Uterus (tissue), 4 donors: ENCODE measurements at places on chromosomes 13 and 19. TPM values are rescaled to one million over a fixed set of nuclear protein-coding genes. Genes with fewer than 3 reads are reported as not detected.

DNA sequence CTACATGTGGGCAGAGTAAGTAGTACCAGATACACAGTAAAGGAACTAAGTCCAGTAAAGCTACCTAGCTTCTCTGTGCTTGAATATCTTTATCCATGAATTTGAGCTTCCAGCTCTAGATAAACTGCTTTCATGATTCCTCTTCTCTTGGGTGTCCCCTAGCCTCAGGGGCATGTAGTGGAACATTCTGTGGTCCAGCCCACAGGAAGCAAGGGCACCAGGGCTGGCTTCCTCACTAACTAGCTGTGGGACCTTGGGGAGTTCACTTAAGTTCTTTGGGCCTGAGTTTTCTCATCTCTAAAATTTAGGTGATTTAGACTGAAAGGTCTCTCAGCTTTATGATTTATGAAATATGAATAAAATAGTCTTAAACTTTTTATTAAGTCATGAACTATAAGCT lies 185.7 kb downstream of the KATNAL1 start:
- no peak overlapping the region for H3K27ac ChIP-seq
- no peaks in the 10 kb centered on the region for H3K27me3 ChIP-seq
- DNase-seq, result no peak
- peaks cover 12% of the 10 kb centered on the region for H3K4me1 ChIP-seq

- H3K4me1 ChIP-seq, result no peaks in the 10 kb centered on the region
- DNase-seq, result no peak
- H3K27ac ChIP-seq, result peak overlapping the region; percentile 9
Measured at GRCh38 chr19:55253842-55254624, 4.8 kb downstream of the PPP6R1 start.

The JUNB gene
- 90.9 TPM for total RNA-seq

DNA sequence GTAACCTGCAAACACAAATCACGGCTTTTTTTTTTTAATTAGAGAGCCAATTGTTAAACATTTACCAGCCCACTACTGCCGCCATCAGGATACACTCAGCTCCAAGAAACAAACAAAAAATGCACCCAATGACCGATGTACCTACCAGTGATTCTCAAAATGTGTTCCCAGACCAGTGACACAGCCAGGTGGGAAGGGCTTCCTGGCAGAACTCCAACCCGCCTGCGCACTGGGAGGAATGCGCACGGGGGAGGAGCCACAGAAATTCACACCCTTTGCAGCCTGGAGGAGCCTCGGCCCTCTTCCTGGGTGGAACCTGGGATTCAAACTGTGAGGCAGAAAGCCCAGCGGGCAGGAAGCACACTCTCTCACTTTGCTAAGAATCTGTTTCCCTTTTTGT lies 255.9 kb downstream of the TBC1D4 start:
- no peak overlapping the region for H3K27ac ChIP-seq
- no peaks in the 10 kb centered on the region for H3K4me1 ChIP-seq
- no peak overlapping the region for H3K4me3 ChIP-seq

DNA sequence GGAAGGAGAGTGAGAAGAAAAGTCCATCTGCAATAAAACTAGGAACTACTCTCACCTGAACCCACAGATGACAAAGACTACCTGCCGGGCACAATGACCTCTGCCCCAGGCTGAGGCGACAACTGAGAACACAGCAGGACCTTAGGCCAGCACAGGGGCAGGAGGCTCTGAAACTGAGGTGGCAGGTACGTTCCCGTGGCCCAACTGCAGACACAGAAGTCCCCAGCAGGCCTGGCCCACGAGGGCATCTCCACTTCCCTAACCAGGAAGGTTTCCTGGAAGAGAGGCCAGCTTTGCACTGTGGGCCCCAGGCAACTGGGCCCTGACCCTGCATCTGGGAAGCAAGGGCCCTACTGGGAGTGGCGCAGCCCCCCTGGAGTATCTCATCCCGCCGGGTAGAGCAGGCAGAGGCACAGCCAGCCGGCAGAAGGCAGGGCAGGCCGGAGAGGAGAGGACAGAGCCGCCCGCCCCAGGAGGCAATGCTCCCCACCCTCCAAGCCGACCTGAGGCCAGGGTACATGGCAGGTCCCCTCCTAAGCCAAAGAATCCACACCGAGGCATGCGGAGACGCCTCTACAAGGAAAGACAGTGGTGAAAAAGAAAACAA lies 32.7 kb downstream of the STK24 start:
- H3K27me3 ChIP-seq, result no peaks in the 10 kb centered on the region
- H3K27ac ChIP-seq, result no peak overlapping the region
- no peak overlapping the region for H3K4me3 ChIP-seq
- no peak for DNase-seq

- no peaks in the 10 kb centered on the region for H3K4me1 ChIP-seq
- H3K4me3 ChIP-seq, result no peak overlapping the region
- H3K27me3 ChIP-seq, result no peaks in the 10 kb centered on the region
Measured at GRCh38 chr13:113622791-113623490, 35.1 kb downstream of the ATP4B start.

- H3K36me3 ChIP-seq, result no peaks in the 10 kb centered on the region
- peak; percentile 85 for DNase-seq
- peak within 1 kb of the TSS; percentile 67 for H3K4me3 ChIP-seq
- no peaks in the 10 kb centered on the region for H3K27me3 ChIP-seq
Measured at GRCh38 chr13:95644601-95645052, at the start of gene DZIP1. TSS of gene DZIP1 (minus strand) at chr13:95644706. CDS start at chr13:95642029, 2,677 bp downstream.

- H3K27me3 ChIP-seq, result no peaks in the 10 kb centered on the region
- no peak overlapping the region for H3K27ac ChIP-seq
- H3K4me1 ChIP-seq, result no peaks in the 10 kb centered on the region
- H3K36me3 ChIP-seq, result no peaks in the 10 kb centered on the region
Measured at GRCh38 chr13:109400209-109400608, 386.2 kb downstream of the IRS2 start.

GRCh38 chr13:106534639-106535551 lies 567 bp downstream of the EFNB2 start:
- H3K27me3 ChIP-seq, result no peaks in the 10 kb centered on the region
- H3K4me1 ChIP-seq, result no peaks in the 10 kb centered on the region
- H3K4me3 ChIP-seq, result peak overlapping the region; percentile 58
- peak overlapping the region; percentile 88 for H3K27ac ChIP-seq
- peak; percentile 24 for DNase-seq

- H3K27ac ChIP-seq, result no peak overlapping the region
- H3K27me3 ChIP-seq, result no peaks in the 10 kb centered on the region
- no peak overlapping the region for H3K4me3 ChIP-seq
- H3K4me1 ChIP-seq, result no peaks in the 10 kb centered on the region
- no peaks in the 10 kb centered on the region for H3K36me3 ChIP-seq
Measured at GRCh38 chr13:26095338-26095737, 43.5 kb upstream of the SHISA2 start.

DNA sequence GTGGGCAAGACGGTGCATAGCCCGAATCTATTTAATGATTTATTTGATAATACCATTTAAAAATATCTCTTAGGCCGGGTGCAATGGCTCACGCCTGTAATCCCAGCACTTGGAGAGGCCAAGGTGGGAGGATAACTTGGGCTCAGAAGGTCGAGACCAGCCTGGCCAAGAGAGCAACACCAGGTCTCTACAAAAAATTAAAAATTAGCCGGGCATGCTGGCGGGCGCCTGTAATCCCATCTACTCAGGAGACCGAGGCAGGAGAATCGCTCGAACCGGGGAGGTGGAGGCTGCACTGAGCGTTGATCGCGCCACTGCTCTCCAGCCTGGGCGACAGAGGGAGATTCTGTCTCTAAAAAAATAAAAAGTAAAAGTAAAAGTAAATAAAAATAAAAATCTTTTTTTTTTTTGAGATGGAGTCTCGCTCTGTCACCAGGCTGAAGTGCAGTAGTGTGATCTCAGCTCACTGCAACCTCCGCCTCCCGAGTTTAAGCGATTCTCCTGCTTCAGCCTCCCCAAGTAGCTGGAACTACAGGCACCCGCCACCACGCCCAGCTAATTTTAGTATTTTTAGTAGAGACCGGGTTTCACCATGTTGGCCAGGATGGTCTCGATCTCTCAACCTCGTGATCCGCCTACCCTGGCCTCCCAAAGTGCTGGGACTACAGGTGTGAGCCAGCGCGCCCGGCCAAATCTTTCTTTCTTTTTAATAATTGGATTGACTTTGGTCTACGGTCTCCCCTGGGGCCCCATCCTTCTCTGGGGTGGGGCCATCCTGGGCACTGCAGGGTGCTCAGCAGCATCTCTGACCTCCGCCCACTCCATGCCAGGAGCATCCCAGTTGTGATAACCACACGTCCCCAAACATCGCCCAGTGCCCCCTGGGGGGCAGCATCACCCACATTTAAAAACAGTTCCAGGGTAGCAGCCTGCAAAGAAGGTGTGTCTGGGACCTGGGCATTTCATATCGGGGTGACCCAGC lies 90.7 kb downstream of the GNG7 start:
- H3K27me3 ChIP-seq, result no peaks in the 10 kb centered on the region
- H3K36me3 ChIP-seq, result no peaks in the 10 kb centered on the region
- no peaks in the 10 kb centered on the region for H3K4me1 ChIP-seq

The LPAR2 gene
- not detected for total RNA-seq

The CYP2F1 gene
- not detected for total RNA-seq

The SIPA1L3 gene
- total RNA-seq, result 41.8 TPM

DNA sequence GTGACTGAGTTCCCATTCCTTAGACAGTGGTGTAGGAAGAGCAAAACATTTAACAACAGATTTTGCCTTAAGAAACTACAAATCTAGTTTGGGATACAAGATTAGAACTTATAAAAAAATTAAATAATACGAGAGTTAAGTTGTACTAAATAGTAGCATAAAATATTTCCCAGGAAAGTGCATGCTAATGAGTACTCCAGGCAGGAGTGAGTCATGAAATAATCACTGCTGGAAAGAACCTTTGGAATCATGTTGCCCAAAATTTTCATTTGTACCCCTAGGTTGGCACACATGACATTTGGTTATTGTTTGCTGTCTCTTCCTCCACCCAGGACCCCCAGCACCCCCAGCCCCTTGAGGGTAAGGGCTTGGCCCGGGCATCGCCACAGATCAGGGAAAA lies 26.3 kb upstream of the KL start:
- H3K27ac ChIP-seq, result no peak overlapping the region
- H3K27me3 ChIP-seq, result no peaks in the 10 kb centered on the region
- no peak overlapping the region for H3K4me3 ChIP-seq
- no peaks in the 10 kb centered on the region for H3K4me1 ChIP-seq
- H3K36me3 ChIP-seq, result no peaks in the 10 kb centered on the region

DNA sequence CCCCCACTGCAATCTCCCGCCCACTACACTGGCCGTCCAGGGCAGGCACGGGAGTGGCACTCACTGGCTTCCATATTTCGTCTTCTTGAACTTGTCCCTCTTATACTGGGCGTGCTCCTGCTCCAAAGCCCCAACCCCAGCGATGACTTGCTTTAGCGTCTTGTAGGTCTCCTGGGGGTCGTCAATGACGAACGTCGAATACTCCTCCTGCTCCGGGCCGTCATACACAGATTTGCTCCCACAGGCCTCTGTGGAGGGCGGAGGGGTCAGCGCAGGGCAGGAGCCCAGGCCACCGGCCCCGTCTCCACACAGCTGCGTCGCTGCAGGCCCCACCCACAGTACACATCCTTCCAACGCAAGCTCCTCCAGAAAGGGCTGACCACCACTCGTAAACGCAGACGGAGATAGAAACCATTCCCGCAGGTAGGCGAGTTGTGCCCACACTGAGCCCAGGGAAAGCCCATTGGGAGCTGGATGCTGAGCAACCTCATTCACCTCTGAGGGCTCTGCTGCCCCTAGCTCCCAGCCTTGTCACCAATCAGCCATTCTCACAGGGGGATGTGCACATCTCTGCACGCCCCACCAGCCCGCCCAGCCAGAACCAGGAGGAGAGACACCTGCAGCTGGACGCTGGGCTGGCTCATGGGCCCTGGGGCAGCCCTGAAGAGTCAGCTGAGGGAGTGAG lies 7.9 kb upstream of the C13orf46 start:
- H3K4me3 ChIP-seq, result no peak overlapping the region
- no peaks in the 10 kb centered on the region for H3K4me1 ChIP-seq
- no peaks in the 10 kb centered on the region for H3K27me3 ChIP-seq
- H3K27ac ChIP-seq, result no peak overlapping the region

DNA sequence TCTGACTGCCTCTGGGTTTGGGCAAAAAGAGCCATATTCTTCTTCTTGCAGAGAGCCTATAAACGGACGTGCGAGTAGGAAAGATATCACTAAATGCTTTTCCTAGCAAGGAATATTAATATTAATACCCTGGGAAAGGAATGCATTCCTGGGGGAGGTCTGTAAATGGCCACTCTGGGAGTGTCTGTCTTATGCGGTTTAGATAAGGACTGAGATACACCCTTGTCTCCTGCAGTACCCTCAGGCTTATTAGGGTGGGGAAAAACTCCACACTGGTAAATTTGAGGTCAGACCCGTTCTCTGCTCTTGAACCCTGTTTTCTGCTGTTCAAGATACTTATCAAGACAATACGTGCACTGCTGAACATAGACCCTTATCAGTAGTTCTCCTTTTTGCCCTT lies 763.8 kb downstream of the SLITRK5 start:
- H3K4me3 ChIP-seq, result no peak overlapping the region
- DNase-seq, result no peak
- no peaks in the 10 kb centered on the region for H3K27me3 ChIP-seq
- no peak overlapping the region for H3K27ac ChIP-seq

DNA sequence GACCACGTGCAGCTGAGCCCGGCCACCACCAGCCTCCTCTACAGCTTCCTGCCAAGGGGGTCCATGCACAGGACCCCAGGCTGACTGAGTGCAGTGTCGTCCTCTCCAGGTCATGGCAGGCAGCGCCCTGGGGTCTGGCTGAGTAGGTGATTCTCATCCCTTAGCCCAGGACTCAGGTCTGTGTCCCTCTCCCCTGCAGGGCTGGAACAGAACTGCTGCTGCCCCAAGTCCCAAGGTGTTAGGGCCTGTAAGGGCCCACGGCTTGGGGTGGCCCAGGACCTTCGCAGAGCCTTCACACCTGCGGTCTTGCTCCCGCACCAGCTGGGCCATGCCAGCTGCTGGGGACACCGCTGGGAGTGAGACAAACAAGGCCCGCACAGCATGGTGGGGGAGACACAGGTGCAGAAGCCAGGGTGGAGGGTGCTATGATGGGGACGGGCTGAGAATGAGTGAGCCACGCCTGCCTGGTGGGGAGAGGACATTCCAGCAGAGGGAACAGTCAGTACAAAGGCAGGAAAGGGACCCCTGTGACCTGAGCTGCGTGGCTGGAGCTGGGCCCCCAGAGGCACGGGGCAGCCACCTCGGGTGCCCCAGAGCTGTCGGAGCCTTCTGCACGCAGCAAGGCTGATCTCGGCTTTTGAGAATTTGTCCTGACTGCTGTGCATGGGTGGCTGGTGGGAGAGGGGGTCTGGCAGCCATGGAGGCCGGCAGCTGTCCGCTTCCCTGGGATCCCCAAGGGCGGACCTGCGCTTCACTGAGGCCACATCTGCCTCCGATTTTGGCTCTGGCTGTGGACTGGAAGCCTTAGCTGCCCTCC lies 11.9 kb downstream of the PLEKHF1 start:
- no peak overlapping the region for H3K4me3 ChIP-seq
- no peak for DNase-seq
- H3K36me3 ChIP-seq, result no peaks in the 10 kb centered on the region
- no peaks in the 10 kb centered on the region for H3K27me3 ChIP-seq
- H3K4me1 ChIP-seq, result peaks cover 4% of the 10 kb centered on the region
- H3K27ac ChIP-seq, result peak overlapping the region; percentile 63
